NCI-H774 (cell line): ENCODE measurements at places on chromosomes 1 and 21.

DNA sequence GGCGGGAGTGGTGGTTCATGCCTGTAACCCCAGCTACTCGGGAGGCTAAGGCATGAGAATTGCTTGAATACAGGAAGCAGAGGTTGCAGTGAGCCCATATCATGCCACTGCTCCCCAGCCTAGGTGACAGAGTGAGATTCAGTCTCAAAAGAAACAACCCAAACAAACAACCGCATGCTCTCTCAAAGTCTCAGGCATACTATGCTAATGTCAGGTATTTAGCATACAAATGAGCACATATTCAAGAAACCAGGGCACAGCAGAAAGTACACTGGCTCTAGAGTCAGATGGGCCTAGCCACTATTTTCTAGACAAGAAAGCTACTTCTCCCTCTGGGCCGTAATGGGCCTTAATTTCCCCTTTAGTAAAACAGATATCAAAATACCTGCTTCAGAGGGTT, 55.0 kb downstream of the ELAVL4 start:
- no peak for DNase-seq

DNA sequence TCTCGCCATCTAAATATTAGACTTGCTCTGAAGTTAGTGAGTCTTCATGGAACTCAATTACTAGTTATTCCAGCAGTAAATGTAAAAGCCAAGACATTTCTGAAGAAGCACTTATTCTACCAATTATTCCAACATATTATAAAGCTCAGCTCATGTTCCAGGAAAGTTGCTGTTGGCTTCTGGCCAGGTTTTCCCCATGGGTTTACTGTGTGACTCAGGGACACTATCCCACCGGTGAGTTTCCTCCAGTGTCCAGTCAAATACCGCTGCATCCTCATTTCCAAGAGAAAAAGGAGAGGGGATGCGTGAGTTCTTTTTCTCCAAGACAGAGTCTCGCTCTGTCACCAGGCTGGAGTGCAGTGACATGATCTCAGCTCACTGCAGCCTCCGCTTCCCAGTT, 9.2 kb upstream of the HHIPL2 start:
- DNase-seq = no peak

DNA sequence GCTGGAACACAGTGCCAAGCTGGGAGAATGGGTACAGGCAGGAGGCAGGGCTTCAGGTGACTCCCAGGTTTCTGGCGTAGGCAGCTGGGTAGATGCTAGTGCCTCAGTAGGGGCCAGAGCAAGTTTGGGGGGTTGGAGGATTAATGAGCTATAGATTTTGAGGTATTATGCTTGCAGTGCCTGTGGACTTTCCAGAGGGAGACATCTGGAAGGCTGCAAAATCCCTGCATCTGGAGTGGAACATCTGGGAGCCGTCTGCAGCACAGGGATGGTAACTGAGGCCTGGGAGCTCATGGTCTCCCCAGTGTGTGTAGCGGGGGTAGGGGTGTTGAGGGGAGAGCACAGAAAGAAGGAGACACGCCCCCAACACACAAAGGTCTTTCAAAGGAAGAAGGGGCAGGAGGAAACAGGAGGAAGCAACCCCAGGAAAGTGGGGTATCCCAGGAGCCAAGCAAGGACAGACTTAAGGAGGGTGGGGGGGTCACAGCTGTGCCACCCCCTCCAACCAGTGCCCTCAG, 2.2 kb upstream of the PDZK1IP1 start:
- no peak for DNase-seq

DNA sequence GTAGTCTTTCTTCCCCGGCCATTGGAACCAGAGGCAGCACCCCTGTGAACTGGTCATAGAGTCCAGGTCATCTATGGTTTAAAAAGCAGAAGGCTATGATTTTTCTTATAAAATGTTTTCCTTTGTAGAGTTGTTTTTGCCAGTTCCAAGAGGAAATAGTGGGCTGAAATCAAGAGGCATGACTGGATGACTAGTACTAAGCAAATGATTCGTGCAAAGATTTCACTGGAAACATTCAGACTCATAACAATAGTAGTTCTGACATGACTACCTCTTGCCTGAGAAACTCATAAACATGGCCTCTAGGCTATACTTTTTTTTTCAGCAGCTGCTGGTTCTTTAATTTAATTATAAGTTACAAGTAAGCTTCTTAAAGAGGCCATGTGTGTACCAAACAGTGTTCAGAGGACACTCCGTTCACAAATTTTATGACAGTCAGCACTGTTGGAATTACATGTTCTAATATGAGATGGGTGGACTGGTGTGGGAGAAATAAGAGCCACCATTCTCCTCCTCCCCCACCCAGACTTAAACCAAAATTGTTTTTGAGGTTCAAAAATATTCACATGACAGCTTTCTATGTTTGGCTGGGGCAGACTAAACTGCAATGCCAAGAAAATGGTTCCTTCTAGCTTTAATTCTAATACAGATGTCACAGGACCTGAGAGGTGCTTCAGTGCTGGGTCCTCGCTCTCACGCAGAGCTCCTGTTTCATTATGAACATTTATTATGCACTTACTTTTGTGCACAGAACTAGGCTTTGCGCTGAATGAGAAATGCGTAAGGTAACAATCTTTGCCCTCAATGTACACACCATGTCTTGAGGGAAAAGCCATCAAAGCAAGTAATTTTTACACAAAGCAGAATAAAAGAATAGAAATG, 147.5 kb downstream of the ZC3H11B start:
- no peak for DNase-seq

GRCh38 chr1:147892731-147893214, 9.8 kb upstream of the GJA8 start:
- peak; percentile 52 for DNase-seq

DNA sequence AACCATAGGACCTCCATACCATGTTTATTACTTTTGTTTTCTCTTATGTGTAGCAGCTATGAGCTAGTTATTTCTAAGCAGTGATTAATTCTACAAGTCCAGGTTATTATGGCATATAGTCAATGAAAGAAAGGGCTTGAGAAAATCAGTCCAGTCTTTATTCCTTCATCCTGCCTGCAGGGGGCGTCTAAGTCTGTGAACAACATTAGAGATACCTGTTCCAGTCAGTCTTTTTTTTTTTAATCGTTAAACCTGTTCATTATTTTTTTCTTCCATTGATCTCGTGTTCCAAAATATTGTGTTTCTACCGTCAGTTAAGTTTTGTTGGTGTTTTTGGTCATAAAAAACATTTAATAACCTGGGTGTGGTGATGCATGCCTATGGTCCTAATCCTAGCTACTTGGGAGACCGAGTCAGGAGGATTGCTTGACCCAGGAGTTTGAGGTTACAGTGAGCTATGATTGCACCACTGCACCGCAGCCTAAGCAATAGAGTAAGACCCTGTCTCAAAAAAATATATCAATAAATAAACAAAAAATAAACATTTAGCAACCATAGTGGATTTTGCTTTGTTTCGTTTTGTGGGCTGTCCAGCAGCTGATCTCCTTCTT, 29.4 kb upstream of the CD2 start:
- peak; percentile 56 for DNase-seq
